CD4-positive, alpha-beta T cell treated with Interleukin-4 for 4 hours (primary cell): ENCODE measurements at places on chromosomes 11 and 22.

DNA sequence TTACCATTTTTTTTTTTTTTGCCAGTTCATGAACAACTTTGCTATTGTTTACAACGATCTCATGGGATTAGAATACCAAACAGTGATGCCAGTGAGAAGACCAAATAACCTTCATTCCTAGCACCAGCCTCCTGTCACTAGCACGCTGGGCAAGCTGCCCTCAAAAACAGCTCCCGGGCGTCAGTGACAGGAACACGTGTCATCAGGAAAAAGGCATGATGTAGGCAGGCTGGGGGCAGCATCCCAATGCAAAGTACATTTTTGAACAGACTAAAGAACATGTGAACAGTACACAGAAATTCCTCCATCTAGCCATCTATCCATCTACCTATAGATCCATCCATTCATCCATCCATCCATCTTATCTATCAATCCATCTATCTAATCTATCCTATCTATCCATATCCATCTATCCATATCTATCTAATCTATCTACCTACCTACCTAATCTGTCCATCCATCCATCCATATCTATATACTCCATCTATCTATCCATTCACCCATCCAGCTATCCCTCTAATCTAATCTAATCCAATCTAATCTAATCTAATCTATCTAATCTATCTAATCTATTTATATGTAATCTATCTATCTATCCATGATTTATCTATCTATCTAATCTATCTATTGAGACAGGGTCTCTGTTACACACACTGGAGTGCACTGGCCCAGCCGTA is 378.5 kb downstream of the SHANK2 start:
- no peak for DNase-seq

- DNase-seq: no peak
Observed at GRCh38 chr11:19772480-19772879, 59.8 kb downstream of the NAV2 start.

GRCh38 chr11:9090488-9091043 is 833 bp downstream of the SCUBE2 start:
- no peak for DNase-seq

- no peak for DNase-seq
Observed at GRCh38 chr11:22343371-22344032, 5.3 kb downstream of the SLC17A6 start.

GRCh38 chr22:34019190-34019845 is 99.0 kb upstream of the LARGE1 start:
- DNase-seq: no peak
